ENCODE measurements at places on chromosomes 3 and 15. TPM values are rescaled to one million over a fixed set of nuclear protein-coding genes. Genes with fewer than 3 reads are reported as not detected.

GRCh38 chr15:32649342-32649741 lies 7.8 kb downstream of the SCG5 start:
- no peaks in the 10 kb centered on the region for H3K36me3 ChIP-seq
- H3K4me3 ChIP-seq = no peak overlapping the region
- H3K27me3 ChIP-seq = no peaks in the 10 kb centered on the region
- H3K4me1 ChIP-seq = peaks cover 72% of the 10 kb centered on the region

DNA sequence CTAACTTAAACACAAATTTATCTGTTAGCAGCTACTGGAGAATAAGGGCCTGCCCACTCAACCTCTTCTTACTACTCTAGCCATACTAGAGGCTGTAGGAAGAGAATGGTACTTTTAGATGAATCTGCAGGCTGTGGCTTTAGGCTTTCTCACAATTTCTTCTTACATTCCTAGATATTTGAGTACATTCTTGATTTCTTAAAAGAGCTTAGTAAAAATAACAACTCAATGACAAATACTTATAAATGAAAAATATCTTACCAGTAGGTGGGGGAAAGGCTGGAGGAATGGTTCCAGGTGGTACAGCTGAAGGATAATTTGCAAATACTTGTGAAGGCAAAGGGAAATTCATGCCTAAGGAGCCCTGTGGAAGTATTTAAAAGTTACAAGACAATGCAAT lies 92.9 kb upstream of the GK5 start:
- DNase-seq = no peak
- no peaks in the 10 kb centered on the region for H3K27me3 ChIP-seq
- H3K4me1 ChIP-seq = no peaks in the 10 kb centered on the region
- no peaks in the 10 kb centered on the region for H3K36me3 ChIP-seq
- no peak overlapping the region for H3K4me3 ChIP-seq
- no peak overlapping the region for H3K27ac ChIP-seq

Gene INKA1
- total RNA-seq = not detected

DNA sequence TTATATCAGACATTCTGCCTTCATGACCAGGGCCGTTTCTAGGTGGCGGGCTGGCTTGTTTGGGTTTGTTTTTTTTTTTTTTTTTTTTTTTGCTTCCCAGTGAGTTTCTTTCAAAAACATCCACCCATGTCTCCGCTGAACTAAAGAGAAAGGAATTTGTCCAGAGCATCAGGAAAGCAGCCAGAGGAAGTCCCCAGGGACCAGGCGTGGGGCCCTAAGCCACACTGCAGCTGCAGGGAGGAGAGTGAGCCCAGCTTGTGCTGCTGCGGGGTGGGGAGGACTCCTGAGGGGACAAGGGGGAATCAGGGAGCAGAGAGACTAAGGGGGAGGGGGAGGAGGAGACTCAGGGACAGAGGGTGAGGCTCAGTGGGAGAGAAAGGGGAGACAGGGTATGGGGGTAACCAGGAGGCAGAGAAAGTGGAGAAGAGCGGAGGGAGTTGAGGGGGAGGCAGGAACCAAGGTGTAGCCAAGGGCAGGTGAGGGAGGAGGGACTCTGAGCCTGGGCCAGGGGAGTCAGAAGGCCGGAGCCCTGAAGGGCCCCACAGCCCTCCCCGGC lies 49.5 kb downstream of the CYP11A1 start:
- no peaks in the 10 kb centered on the region for H3K27me3 ChIP-seq
- peak; percentile 57 for DNase-seq
- H3K27ac ChIP-seq = peak overlapping the region; percentile 57
- H3K36me3 ChIP-seq = no peaks in the 10 kb centered on the region

GRCh38 chr15:63514531-63514943 lies 10.1 kb downstream of the USP3 start:
- no peaks in the 10 kb centered on the region for H3K27me3 ChIP-seq
- H3K27ac ChIP-seq = peak overlapping the region; percentile 64
- H3K4me1 ChIP-seq = peaks cover 87% of the 10 kb centered on the region
- H3K4me3 ChIP-seq = no peak overlapping the region

DNA sequence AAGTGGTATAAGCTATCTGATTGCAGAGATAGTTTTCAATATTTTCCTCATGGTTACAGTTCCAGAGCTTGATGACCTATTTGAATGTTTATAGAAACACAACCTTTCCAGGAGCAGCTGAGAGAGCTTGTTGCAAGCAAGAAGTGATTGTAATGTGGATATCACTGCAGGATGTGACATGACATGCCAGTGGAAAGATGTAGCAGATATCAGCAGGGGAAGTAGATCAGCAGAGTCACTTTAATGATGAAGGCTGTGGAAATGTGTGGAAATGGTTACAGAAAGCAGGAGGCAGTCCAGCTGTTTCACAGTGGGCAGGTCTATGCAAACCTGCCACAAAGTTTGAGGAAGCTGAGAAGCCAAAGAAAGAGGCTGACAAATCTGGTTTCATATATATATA lies 21.0 kb downstream of the TMEM158 start:
- H3K27me3 ChIP-seq = no peaks in the 10 kb centered on the region
- H3K4me1 ChIP-seq = no peaks in the 10 kb centered on the region
- H3K36me3 ChIP-seq = no peaks in the 10 kb centered on the region
- no peak for DNase-seq
- no peak overlapping the region for H3K4me3 ChIP-seq

DNA sequence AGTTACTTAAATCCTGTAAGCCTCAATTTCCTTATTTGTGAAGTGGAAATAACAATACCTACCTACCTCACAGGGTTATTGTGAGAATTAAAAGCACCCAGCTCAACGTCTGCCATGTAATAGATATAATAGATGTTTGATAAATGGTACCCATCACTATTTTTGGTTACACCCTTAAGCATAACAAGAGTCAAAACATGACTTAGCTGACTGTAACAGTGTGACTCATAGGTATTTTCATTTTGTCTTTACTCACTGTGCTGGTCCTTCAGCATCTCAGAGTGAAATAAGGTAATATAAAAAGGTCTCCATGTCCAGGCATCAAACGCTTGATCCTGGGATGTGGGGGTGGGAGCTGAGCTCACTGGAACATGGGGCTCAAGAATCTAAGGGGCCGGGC lies 3.1 kb downstream of the CPLX3 start:
- H3K4me1 ChIP-seq = peaks cover 6% of the 10 kb centered on the region
- H3K27me3 ChIP-seq = no peaks in the 10 kb centered on the region
- no peaks in the 10 kb centered on the region for H3K36me3 ChIP-seq
- DNase-seq = no peak
- H3K27ac ChIP-seq = no peak overlapping the region

- no peak overlapping the region for H3K4me3 ChIP-seq
- no peaks in the 10 kb centered on the region for H3K36me3 ChIP-seq
- no peaks in the 10 kb centered on the region for H3K27me3 ChIP-seq
- no peaks in the 10 kb centered on the region for H3K4me1 ChIP-seq
- DNase-seq = no peak
Measured at GRCh38 chr3:116040152-116040551, 405.1 kb downstream of the LSAMP start.

Gene ACKR2
- 3.3 TPM for total RNA-seq

Gene CEP19
- 0.78 TPM for total RNA-seq

DNA sequence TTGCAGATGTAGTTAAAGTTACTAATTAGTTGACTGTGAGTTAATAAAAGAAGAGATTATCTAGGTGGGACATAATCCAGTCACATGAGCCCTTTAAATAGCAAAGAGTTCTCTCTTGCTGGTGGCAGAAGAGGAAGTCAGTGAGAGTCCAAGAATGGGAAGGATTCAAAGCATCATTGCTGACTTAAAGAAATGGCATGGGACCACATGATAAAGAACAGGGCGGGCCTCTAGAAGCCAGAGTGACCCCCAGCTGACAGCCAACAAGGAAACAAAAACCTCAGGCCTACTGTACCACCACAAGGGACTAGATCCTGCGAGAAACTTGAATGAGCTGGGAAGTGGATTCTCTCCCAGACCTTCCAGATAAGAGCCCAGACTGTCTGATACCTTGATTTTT lies 447.2 kb upstream of the CCDC54 start:
- no peak for DNase-seq
- no peaks in the 10 kb centered on the region for H3K27me3 ChIP-seq
- no peaks in the 10 kb centered on the region for H3K4me1 ChIP-seq
- H3K27ac ChIP-seq = no peak overlapping the region

- no peaks in the 10 kb centered on the region for H3K27me3 ChIP-seq
- no peaks in the 10 kb centered on the region for H3K4me1 ChIP-seq
- no peak overlapping the region for H3K27ac ChIP-seq
- no peaks in the 10 kb centered on the region for H3K36me3 ChIP-seq
Measured at GRCh38 chr15:84142888-84143337, 92.7 kb upstream of the GOLGA6L4 start.

GRCh38 chr3:124033360-124034015 lies 41.6 kb upstream of the ROPN1 start:
- peak within 1 kb of the TSS; percentile 66 for H3K4me3 ChIP-seq
- peak; percentile 17 for DNase-seq
- H3K36me3 ChIP-seq = no peaks in the 10 kb centered on the region

DNA sequence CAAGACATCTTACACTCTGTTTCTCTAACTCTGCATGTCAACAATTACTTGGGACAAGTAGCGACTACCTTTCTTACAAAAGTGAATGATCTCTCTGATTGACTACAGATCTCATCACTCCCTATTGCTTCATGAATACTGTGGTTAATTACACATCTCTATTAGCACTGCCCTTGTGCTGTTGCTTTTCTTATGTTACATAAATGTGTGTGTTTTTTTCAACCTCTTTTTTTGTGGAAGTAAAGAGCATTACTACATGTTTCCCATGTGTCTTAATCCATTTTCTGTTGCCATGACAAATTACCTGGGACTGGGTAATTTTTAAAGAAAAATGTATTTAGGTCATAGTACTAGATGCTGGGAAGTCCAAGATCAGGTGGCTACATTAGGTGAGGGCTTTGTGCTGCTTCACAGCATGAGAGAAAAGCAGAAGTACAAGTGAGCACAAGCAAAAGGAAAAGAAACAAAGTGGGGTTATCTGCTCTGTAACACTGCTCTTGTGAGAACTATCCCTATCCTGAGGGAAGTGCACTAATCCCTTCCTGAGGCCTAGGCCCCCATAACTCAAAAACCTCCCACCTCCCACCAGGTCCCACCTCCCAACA lies 298.2 kb upstream of the SATB1 start:
- no peaks in the 10 kb centered on the region for H3K27me3 ChIP-seq
- DNase-seq = no peak
- no peak overlapping the region for H3K27ac ChIP-seq
- H3K4me3 ChIP-seq = no peak overlapping the region
- H3K36me3 ChIP-seq = no peaks in the 10 kb centered on the region

GRCh38 chr3:187989575-187990153 lies 164.3 kb upstream of the LPP start:
- DNase-seq = no peak
- no peak overlapping the region for H3K27ac ChIP-seq
- H3K4me3 ChIP-seq = no peak overlapping the region
- no peaks in the 10 kb centered on the region for H3K4me1 ChIP-seq

Gene LXN
- 3.3 TPM for total RNA-seq

Gene EIF4A2
- 424 TPM for total RNA-seq
